Testis (tissue), 5 donors: ENCODE measurements at places on chromosomes 12 and 14. TPM values are rescaled to one million over a fixed set of nuclear protein-coding genes. Genes with fewer than 3 reads are reported as not detected.

GRCh38 chr12:90029317-90029716, 320.7 kb upstream of the ATP2B1 start:
- no peaks in the 10 kb centered on the region for H3K4me1 ChIP-seq
- H3K36me3 ChIP-seq = no peaks in the 10 kb centered on the region
- H3K27me3 ChIP-seq = no peaks in the 10 kb centered on the region
- no peak for DNase-seq

NEUROD4 gene
- 0.31 TPM for total RNA-seq

GRCh38 chr14:37089410-37089809, 83.0 kb downstream of the SLC25A21 start:
- no peak overlapping the region for H3K27ac ChIP-seq
- no peak overlapping the region for H3K4me3 ChIP-seq
- no peaks in the 10 kb centered on the region for H3K4me1 ChIP-seq
- DNase-seq = no peak
- no peaks in the 10 kb centered on the region for H3K36me3 ChIP-seq

DNA sequence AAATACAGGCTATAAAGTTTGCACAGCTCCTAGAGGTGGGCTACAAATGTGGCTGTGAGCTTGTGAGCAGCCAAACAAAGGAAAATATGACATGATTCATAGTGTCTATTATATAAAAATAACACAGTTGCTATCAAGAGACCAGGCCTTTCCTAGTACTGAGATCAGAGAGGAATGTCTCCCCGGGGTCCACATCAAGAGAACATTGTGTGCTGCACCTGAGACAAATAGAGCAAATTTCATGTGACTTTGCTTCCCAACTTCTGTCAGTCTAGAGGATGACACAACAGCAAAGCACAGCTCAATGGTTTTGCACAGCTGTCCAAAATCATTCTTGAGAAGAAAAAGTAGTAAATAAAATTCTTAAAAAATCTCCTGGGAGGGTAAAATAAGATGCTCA, 297.5 kb upstream of the PRKD1 start:
- H3K27me3 ChIP-seq = no peaks in the 10 kb centered on the region
- H3K27ac ChIP-seq = no peak overlapping the region
- H3K36me3 ChIP-seq = no peaks in the 10 kb centered on the region
- H3K4me3 ChIP-seq = no peak overlapping the region
- H3K4me1 ChIP-seq = no peaks in the 10 kb centered on the region

DNA sequence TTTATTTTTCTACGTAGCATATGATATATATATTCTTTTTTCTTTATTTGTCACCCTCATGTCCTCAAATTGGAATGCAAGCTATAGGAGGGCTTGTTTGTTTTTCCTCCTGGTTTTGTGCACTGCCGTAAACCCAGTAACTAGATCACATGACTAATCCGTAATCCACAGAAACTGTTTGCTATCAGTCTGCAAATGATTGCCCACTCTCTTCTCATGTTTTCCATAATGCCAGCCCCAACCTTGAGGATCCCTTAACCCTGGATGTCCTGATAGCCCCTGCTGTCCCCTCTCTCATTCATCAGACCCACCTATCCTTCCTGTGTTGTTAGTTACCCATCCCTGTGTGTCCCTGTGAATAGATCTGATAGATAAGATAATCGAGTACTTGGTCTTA, 94.0 kb downstream of the TSPAN9 start:
- no peak overlapping the region for H3K27ac ChIP-seq
- H3K4me1 ChIP-seq = no peaks in the 10 kb centered on the region
- DNase-seq = no peak
- H3K27me3 ChIP-seq = no peaks in the 10 kb centered on the region
- no peak overlapping the region for H3K4me3 ChIP-seq
- no peaks in the 10 kb centered on the region for H3K36me3 ChIP-seq

GRCh38 chr14:90287791-90288190, 31.4 kb downstream of the PSMC1 start:
- no peaks in the 10 kb centered on the region for H3K36me3 ChIP-seq
- H3K27ac ChIP-seq = no peak overlapping the region
- H3K27me3 ChIP-seq = no peaks in the 10 kb centered on the region
- peaks cover 15% of the 10 kb centered on the region for H3K4me1 ChIP-seq
- H3K4me3 ChIP-seq = no peak overlapping the region
- peak; percentile 48 for DNase-seq

GRCh38 chr12:65853489-65854157, 29.3 kb downstream of the HMGA2 start:
- no peak for DNase-seq
- H3K27me3 ChIP-seq = no peaks in the 10 kb centered on the region
- H3K36me3 ChIP-seq = no peaks in the 10 kb centered on the region
- H3K4me1 ChIP-seq = no peaks in the 10 kb centered on the region
- no peak overlapping the region for H3K4me3 ChIP-seq

DNA sequence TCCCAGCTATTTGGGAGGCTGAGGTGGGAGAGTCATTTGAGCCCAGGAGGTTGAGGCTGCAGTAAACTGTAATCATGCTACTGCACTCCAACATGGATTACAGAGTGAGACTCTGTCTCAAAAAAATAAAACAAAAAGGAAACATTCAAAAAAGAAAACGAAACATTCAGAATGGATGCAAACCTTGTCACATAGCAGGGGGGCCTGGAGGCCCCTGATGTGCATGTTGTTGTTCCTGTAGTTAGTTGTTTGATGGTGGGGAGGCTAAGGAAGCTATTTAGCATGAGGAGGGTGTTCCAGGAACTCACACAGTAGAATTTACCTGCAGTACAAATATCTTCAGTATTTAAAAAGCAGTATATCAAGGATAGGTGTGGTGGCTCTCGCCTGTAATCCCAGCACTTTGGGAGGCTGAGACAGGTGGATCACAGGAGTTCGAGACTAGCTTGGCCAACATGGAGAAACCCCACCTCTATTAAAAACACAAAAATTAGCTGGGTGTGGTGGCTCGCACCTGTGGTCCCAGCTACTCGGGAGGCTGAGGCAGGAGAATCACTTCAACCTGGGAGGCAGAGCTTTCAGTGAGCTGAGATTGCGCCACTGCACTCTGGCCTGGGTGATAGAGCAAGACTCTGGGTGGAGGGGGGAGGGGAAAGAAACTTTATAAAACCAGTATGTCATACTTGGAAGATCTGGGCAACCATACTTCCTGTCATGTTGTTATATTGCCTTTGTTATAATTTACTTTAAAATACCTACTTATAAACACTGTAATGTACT, 17.6 kb upstream of the AEBP2 start:
- H3K36me3 ChIP-seq = no peaks in the 10 kb centered on the region
- H3K27ac ChIP-seq = no peak overlapping the region
- H3K4me3 ChIP-seq = no peak overlapping the region
- H3K27me3 ChIP-seq = no peaks in the 10 kb centered on the region

DNA sequence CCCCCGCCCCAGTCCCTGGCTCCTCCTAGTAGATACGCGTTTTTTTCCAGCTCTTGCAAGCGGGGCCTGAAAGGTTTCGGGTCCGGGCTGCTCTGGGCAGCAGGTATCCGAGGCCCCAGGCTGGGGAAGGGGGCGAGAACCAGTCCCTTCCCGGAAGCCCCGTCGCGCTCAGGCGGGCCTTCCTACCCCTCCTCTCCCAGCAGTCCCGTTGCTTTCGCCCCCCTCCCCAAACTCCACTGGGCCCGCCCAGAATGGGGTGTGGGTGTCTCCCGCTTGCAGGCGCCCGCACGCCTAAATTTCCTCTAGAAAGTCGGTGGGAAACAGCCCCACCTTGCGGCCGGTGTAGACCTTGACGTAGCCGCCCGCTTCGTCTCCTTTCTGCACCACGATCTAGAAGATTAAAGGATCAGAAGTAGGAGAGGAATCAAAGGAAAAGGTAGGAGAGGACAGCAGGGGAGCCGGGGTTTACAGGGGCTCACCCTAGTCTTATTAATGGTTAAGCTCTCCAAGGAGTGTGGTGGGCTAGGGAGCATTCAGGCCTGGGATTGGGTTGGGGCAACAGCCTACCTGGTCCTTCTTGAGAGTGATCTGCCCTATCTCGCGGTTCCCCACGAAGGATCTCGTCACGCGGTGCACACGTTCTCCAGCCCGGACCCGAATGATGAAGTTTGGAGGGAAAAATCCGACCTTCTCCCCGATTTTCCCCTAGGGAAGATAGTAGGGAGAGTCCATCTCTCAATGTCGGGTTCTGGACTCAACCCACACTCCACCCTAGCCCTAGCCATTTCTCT, 7.3 kb downstream of the STAC3 start:
- DNase-seq = peak; percentile 76
- peak overlapping the region; percentile 40 for H3K4me3 ChIP-seq
- H3K27ac ChIP-seq = no peak overlapping the region
- H3K4me1 ChIP-seq = peaks cover 25% of the 10 kb centered on the region

SMIM41 gene
- total RNA-seq = 15.6 TPM

DNA sequence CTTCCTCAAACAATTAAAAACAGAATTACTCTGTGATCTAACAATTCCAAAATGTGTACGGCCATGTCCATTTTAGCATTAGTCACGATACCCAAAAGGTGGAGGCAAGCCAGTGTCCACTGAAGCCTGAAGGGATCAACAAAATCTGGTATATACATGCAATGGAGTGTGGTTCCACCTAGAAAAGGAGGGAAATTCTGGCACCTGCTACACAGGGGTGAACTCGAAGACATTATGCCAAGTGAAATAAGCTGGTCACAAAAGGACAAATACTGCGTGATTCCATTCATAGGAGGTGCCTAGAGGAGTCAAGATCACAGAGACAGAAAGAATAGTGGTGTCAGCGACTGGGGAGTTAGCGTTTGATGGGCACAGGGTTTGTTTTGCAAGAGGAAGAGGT, 331.4 kb downstream of the MED13L start:
- no peak for DNase-seq
- no peak overlapping the region for H3K27ac ChIP-seq
- no peaks in the 10 kb centered on the region for H3K4me1 ChIP-seq
- no peak overlapping the region for H3K4me3 ChIP-seq

DNA sequence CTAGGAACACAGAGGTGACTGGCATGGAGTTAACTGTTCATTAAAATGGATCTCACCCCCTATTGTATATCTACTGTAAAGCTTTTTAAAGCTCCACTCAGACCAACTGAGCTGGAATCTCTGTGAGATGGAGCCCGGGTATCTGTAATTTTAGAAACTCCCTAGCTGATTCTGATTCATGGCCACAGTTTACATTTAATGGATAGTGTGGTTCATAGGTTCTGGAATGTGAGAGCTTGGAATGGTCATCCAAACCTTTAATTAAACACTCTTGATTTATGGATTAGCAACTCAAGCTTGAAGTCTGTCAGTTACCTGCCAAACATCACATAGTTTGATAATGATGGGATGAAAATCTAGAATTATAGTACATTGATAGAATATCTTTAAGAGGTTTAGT, 183.8 kb downstream of the SLC25A21 start:
- H3K27ac ChIP-seq = no peak overlapping the region
- no peaks in the 10 kb centered on the region for H3K36me3 ChIP-seq
- H3K27me3 ChIP-seq = no peaks in the 10 kb centered on the region
- H3K4me1 ChIP-seq = no peaks in the 10 kb centered on the region

CCDC177 gene
- total RNA-seq = 1.9 TPM

PRH2 gene
- total RNA-seq = 1.3 TPM

REC8 gene
- total RNA-seq = 55.9 TPM

- no peaks in the 10 kb centered on the region for H3K4me1 ChIP-seq
- H3K36me3 ChIP-seq = no peaks in the 10 kb centered on the region
- H3K4me3 ChIP-seq = no peak overlapping the region
- DNase-seq = no peak
- H3K27ac ChIP-seq = no peak overlapping the region
Measured at GRCh38 chr14:46433381-46433780, 218.2 kb downstream of the RPL10L start.

DNA sequence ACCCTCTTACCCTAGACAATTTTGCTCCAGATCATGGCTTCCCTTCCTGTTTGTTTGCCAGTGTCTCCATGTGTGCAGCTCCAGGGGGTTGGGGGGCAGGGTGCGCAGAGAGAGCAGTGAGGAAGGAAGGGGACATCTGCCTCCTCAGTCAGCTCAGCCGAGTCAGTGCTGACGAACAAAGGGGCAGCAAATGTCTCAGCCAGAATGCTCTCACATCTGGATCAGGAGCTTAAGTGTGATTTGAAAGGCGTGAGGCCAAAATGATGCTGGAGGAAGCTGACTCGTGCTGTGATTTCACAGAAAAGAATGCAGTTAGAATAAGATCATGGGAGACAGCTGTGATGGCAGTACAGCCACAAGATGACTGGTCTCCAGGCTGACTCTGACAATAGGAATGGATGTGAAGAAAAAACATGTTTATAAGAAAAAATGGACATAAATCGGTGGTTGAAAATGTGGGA, 27.1 kb upstream of the CDK17 start:
- no peak for DNase-seq
- no peak overlapping the region for H3K4me3 ChIP-seq
- no peaks in the 10 kb centered on the region for H3K27me3 ChIP-seq
- no peaks in the 10 kb centered on the region for H3K36me3 ChIP-seq
